Lower lobe of right lung (tissue), 2 donors: ENCODE measurements at places on chromosomes 5 and 9. TPM values are rescaled to one million over a fixed set of nuclear protein-coding genes. Genes with fewer than 3 reads are reported as not detected.

DNA sequence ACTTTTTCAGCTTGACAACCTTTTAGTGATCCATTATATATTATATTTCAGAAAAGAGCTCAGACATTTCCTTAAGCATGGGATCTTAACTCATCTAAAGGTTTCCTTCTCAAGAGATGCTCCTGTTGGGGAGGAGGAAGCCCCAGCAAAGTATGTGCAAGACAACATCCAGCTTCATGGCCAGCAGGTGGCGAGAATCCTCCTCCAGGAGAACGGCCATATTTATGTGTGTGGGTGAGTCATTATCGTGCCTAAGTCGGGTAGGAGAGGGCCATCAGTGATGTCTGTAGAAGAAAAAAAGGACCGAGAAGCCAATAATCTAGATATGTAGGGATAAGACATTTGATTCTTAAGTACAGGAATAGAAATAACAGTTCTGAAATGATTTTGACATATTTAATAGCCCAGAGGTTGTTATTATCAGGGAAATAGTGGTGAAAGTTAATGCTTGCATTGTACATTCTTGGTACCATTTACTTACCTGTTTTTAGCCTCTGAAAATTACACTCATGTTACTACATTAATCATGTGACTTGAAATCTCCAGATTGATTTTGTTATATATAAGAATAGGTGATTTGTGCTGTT lies 28.2 kb downstream of the MTRR start:
- no peak for DNase-seq

GRCh38 chr9:121498487-121499176 lies 1.0 kb downstream of the GGTA1 start:
- DNase-seq: peak; percentile 63

GRCh38 chr5:96597438-96598020 lies 64.6 kb upstream of the CAST start:
- no peak for DNase-seq

DNA sequence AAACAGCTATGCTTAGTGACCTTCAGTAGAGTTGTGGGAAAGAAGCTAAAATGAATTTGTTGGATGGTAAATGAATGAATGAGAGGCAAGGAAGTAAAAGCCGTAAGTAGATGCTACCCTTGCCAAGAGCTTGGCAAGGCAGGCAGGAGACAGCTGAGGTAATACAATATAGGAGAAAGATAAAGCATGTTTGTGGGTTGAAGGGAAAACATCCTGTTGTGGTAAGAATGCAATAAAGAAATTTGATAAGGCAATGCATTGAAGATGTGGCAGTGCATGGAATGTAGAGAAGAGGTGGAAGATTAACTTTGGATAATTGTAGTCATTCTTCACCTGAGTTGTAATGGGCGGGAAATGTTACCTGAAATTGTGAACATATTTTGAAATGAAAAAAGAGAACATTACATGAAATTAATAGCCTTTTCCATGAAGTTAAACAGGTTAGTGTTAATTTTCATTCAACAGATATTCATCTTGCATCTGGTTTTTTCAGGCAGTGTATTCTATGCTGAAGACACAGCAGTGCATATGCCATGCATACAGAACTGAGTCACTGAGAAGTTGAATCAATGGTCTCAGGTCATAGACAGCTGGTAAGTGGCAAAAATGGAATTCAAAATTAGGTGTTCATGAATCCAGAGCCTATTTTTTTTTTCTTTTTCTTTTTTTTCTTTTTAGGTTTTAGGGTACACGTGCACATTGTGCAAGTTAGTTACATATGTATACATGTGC lies 43.4 kb upstream of the SPINK5 start:
- DNase-seq: no peak

The SUSD1 gene
- total RNA-seq: 49.4 TPM

- DNase-seq: no peak
Measured at GRCh38 chr5:103441523-103441922, 121.1 kb downstream of the NUDT12 start.

DNA sequence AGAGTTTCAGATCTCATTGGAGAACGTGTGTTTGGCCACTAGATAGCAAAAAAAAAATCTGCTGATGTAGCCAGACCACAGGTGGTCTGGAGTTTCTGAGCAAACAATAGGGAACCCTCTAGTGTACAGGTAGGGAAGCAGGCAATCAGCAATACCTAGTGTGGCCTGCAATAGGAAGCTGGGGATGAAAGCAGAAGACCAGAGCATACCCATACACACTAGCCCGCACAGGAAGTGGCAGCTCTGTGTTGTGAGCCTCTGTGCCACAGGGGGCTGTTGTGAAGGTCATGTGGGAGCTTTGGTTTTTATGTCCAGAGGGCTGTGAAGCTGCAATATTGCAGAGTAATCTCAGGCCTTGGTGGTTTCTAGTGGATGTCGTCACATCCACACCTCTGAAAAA lies 81.2 kb downstream of the MTAP start:
- DNase-seq: no peak

The SIT1 gene
- total RNA-seq: 1.5 TPM

DNA sequence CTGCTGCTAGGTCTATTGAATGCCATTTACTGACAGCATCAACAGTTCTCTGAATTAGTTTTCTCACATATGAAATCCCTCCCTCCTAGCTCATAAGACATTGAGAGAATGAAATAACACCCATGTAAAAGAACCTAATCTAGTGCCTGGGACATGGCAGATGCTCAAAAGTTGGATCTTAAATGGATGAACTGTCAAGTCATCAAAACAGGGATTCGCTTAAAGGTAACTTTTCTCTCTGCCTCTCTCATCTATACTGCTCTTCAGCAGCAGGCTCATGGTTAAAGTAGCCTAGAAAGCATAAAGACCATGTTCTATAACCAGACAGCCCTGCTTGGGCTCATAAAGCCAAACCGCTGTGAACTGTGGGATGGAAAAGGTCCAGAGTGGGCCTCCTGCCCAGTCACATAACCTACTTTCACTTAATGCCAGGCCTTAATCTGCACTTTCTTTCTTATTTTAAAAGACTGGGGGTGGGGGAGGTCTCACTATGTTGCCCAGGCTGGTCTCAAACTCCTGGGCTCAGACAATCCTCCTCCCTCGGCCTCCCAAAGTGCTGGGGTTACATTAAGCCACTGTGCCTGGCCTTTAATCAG lies 3.7 kb downstream of the TMEM245 start:
- no peak for DNase-seq

DNA sequence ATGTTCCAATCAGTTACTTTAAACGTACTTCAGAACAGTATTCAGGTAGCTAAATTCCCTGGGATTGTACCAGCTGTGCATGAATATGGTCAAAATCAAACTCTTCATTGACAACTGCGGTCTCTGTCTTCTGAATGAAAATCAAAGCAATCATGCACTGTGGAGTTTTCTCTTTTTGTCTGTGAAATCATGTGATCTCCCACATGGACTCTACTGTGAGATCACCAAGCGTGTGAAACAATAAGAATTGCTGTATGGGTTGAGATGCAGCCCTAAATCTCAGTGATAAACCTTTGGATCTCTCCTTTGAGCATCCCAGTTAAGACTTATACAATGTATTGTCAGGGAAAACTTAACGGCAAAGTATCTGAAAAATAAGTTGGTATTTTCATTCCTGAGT lies 6.1 kb downstream of the NRG2 start:
- no peak for DNase-seq

DNA sequence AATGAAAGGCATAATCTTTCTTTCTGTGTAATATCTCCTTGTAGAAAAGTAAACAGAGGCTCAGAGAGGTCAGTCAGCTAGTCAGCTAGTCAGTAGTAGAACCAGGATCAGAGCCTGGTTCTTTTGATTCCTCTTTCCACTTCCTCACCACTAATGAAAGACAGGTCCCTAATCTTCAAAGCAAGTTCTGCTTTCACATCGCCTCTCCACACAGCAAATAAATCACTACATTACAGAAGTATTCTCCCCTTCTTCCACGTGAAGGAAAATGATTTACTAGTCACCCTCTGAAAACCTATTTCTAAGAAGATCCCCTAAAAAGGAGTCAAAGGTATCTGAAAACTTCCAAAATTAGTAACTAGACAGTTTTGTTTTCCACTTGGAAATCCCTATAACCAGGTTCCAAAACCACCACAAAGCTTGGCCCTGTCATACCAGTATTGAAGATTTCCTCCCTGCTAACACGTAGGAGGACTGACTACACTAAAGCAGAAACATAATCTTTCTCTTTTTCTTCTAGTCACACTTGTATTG lies 140.5 kb upstream of the TARS1 start:
- no peak for DNase-seq

DNA sequence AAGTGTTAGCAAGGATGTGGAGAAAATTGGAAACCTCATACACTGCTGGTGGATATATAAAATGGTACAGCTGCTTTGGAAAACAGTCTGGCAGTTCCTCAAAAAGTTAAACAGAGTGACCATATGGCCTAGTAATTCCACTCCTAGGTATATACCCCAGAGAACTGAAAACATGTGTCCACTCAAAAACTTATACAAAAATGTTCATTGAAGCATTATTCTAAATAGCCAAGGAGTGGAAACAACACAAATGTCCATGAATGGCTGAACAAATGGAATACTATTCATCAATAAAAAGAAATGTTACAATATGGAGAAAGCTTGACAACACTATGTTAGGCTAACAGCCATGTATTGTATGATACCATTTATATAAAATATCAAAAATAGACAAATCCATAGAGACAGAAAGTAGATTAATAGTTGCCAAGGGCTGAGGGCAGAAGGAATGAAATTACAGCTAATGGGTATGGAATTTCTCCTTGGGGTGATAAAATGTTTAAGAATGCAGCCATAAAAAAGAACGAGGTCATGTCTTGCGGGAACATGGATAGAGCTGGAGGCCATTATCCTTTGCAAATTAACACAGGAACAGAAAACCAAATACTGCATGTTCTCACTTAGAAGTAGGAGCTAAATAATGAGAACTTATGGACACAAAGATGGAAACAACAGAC lies 33.6 kb upstream of the FBP1 start:
- no peak for DNase-seq

- DNase-seq: no peak
Measured at GRCh38 chr9:137463931-137464290, 4.8 kb upstream of the NSMF start.

The PCDHA9 gene
- total RNA-seq: 0.32 TPM

GRCh38 chr9:76667521-76667957 lies 96.7 kb upstream of the PCA3 start:
- DNase-seq: no peak

GRCh38 chr5:32092938-32093812 lies 80.9 kb downstream of the GOLPH3 start:
- no peak for DNase-seq

GRCh38 chr9:77453825-77454647 lies 194.1 kb downstream of the GNA14 start:
- no peak for DNase-seq

- DNase-seq: no peak
Measured at GRCh38 chr9:16598316-16598715, 272.2 kb downstream of the BNC2 start.

DNA sequence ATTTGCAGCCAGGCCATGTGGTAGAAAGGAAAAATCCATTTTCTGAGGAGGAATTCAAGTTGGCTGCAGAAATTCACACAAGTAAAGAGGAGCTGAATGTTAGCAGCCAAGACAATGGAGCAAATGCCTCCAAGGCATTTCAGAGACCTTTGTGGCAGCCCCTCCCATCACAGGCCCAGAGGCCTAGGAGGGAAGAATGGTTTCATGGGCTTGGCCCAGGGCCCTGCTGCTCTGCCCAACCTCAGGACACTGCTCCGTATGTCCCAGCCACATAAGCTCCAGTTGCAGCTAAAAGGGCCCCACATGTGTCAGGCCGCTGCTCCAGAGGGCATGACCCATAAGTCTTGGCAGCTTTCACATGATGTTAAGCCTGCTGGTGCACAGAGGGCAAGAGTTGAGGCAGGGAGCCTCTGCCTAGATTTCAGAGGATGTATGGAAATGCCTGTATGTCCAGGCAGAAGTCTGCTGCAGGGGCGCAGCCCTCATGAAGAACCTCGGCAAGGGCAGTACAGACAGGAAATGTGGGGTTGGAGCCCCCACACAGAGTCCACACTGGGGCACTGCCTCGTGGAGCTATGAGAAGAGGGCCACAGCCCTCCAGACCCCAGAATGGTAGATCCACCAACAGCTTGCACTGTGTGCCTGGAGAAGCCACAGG lies 144.2 kb upstream of the EPB41L4A start:
- no peak for DNase-seq

- peak; percentile 62 for DNase-seq
Measured at GRCh38 chr9:14827805-14828204, 82.4 kb downstream of the FREM1 start.

The IGIP gene
- total RNA-seq: 17.7 TPM

DNA sequence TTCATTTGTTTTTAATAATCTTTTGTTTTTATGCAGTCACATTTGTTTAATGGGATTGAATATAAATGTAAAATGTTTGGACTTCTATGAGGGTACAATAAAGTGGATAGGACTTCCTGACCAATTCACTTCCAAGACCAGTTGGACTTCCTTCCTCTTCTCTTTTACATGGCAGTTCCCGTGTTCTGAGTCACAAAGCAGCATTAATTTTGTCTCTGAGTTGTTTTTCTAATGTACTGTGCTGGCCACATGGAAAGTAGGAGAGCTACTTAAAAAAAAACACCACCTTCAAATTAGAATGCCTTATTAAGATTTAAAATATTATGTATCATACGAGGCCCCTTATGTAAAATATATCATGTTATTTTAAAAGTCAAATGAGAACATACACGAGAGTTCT lies 87.3 kb downstream of the CCDC171 start:
- DNase-seq: no peak

The GLT6D1 gene
- total RNA-seq: not detected

The EXD3 gene
- total RNA-seq: 25.2 TPM

The C5orf58 gene
- not detected for total RNA-seq

- no peak for DNase-seq
Measured at GRCh38 chr9:19281801-19282200, 51.3 kb downstream of the DENND4C start.

- DNase-seq: peak; percentile 73
Measured at GRCh38 chr9:91037511-91038482, 236.2 kb downstream of the SYK start.

The DND1 gene
- 1.2 TPM for total RNA-seq

The PHYHD1 gene
- total RNA-seq: 39.8 TPM

GRCh38 chr5:76715736-76716455 lies at the start of gene F2R:
Gene F2R (plus strand): TSS chr5:76716126. CDS start chr5:76716308, 182 bp downstream.
- peak; percentile 61 for DNase-seq

DNA sequence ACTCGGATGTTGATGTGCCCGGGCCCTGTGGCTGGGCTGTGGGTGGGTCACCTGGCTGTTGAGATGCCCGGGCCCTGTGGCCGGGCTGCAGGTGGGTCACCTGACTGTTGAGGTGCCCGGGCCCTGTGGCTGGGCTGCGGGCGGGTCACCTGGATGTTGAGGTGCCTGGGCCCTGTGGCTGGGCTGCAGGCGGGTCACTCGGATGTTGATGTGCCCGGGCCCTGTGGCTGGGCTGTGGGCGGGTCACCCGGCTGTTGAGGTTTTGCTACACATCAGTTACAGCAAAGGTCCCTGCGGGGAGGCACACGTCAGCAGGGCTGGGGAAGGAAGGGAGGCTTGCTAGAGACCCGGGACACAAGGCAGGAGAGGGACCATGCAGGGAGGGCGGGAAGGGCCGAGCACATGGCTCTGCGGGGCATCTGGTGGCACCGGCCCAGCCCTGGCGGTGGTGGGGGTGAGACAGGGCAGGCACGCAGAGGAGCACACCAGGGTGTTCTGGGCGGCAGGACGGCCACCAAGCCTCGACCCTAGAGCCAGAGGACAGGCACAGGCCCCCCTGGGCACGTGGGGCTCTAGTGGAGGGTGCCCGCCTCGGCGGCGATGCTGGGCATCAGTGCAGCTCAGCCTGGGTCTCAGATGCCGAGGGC lies 35.4 kb downstream of the PNPLA7 start:
- DNase-seq: no peak
